Cortex of kidney (tissue), 1 donor: ENCODE measurements at places on chromosomes 5 and 9.

DNA sequence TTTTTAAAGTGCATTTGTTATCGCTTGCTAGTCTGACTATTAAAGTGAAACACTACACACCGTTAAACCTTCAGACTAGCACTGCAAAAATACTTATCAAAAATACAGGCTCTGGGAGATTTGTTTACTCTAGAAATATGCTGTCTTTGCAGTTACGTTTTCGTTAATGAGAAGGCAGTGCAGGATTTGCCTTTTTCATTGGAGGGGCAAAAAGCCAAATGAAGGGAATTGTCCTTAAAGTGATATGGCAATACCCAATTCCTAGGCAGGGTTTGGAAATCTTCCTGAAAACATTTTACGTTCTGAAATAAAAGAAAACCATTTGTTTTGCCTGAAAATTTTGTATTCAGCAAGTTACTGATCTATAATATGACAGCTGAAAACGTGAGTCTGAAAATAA, 1800.2 kb downstream of the MAT2B start:
- no peak for DNase-seq

- DNase-seq = no peak
These were observed 149.6 kb downstream of the DROSHA start for GRCh38 chr5:31382051-31382878.

GRCh38 chr9:115671236-115671962, 482.2 kb upstream of the PAPPA start:
- no peak for DNase-seq

- no peak for DNase-seq
These were observed 20.1 kb downstream of the DOCK2 start for GRCh38 chr5:169657127-169657526.

GRCh38 chr9:116298249-116298648, 144.7 kb downstream of the PAPPA start:
- DNase-seq = no peak

- DNase-seq = no peak
These were observed 424.5 kb downstream of the DMAC1 start for GRCh38 chr9:7375013-7375511.

- no peak for DNase-seq
These were observed 17.4 kb downstream of the MGAT1 start for GRCh38 chr5:180785121-180785781.

GRCh38 chr5:170164921-170165320, 59.2 kb downstream of the FOXI1 start:
- DNase-seq = no peak

GRCh38 chr9:76904661-76905457, 1.1 kb downstream of the PRUNE2 start:
- no peak for DNase-seq

GRCh38 chr9:15253197-15253596, 53.8 kb downstream of the TTC39B start:
- DNase-seq = no peak

GRCh38 chr9:82456642-82457041, 468.1 kb downstream of the SPATA31D1 start:
- no peak for DNase-seq

- DNase-seq = no peak
These were observed 672 bp upstream of the ITGA2 start for GRCh38 chr5:52988335-52989024.

DNA sequence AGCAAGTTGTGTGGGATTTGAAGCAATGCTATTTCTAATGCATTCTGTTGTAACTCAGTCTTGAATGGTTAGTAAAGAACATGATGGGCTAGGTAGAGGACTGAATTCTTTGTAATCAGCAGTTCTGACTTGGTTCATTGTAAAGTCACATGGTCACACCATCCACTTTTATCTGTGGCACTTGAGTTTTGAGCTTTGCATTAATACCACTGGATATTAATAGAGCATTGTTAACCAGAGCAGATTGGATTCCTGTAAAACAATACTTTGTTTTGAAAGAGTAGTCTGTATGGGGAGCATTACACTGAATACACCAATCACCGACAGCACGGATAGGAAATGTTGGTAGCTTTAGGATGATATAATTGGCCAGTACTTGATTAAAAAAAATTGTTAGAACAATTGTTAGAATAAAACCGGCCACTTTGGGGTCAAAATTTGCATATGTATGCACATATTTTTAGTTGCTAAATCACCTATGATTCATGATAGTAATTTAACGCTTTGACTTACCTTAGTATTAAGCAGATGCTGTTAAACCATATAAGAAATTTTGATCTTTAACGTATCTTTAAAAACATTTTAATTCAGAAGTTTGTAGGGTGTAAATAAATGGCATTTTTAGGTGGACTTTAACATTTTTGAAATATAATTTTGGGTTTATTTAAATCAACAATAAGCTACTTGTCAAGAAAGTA, 17.4 kb downstream of the SLC12A2 start:
- no peak for DNase-seq

- DNase-seq = no peak
These were observed 2.0 kb downstream of the NR2F1-AS1 start for GRCh38 chr5:93578813-93579691.

DNA sequence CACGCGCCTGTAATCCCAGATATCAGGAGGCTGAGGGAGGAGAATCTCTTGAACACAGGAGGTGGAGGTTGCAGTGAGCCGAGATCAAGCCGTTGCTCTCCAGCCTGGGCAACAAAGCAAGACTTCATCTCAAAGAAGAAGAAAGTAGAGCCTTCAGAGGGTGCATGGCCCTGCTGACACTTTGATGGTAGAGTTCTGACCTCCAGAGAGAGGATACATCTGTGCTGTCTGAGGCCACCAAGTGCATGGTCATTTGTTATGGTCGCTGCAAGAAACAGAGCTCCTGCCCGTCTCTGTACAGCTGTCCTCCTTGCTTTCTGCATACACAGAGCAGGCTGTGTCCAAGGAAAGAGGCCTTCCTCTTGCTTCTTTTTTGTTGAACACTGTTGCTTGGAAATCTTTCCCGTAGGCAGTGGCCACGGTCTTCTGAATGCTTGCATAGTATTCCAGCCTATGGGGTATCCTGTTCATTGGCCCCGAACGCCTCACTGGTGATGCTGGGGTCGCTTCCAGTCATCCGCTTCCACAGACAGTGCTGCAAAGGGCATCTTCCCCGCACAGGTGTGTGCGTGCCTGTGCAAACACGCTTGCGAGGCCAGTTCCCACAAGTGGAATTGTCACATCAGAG, 36.8 kb upstream of the UNC5A start:
- no peak for DNase-seq

GRCh38 chr5:135393691-135394090, 5.3 kb downstream of the MACROH2A1 start:
- DNase-seq = no peak

- DNase-seq = no peak
These were observed 113.8 kb downstream of the MSX2 start for GRCh38 chr5:174837919-174838902.

GRCh38 chr5:126360467-126360866, 62.7 kb upstream of the GRAMD2B start:
- no peak for DNase-seq

GRCh38 chr5:50923768-50924494, 257.5 kb downstream of the PARP8 start:
- DNase-seq = no peak

- DNase-seq = no peak
These were observed 3.2 kb upstream of the CDHR2 start for GRCh38 chr5:176545737-176546509.

- no peak for DNase-seq
These were observed 1.4 kb downstream of the PIK3R1 start for GRCh38 chr5:68217047-68217355.

DNA sequence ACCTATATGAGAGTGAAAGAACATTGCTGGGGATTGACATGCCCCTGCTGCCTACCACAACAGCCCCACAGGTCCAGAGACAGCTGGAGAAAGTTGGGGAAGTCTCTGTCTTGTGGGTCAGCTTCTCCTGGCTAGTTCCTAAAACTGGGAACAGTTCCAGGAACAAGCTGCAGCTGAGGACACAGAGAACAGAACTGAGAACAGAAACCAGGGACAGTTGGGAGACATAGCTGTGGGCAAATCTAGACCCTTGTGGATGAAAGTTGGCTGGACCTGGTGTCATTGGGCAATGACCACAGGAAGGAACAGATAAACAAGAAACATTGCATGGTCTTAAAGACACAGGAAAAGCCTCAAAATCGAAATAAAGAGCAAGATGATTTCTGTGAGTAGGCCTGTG, 58.3 kb upstream of the MOCS2 start:
- DNase-seq = no peak

DNA sequence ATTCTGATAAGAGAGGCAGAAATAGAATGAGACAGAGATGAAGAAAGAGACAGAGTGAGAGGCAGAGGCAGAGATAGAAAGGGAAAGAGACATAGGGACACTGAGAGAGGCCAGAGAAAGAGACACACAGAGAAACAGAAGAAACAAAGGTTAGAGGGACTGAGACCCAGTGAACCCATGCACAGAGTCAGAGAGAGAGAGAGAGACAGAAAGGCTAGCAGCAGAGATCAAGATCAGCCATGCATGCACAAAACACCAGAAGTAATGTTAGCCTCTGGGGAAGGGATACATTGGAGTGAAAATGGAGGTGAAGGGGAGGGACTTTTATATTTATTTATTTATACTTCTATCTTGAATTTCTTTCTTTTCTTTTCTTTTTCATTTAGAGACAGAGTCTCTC, 14.1 kb upstream of the SPARC start:
- no peak for DNase-seq

- no peak for DNase-seq
These were observed 151.0 kb downstream of the PJA2 start for GRCh38 chr5:109258755-109259154.

DNA sequence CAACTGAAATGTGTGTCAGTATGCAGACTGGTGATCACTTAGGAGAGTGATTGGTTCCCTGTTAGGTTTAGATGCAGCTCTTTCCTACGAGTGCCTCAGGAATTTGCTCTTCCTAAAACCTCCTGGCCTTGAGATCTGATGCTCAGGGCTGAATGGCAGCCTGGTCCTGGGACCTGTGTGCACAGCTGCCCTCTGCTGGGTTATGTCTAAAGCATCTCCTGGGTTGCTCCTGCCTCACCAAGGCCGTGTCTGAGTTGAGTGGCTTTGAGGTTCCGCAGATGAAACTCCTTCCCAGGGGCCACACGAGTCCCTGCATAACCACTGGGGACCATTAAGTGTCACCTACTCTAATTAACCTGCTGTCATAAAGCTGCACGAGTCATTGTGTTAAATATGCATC, 59.5 kb downstream of the MVB12B start:
- DNase-seq = no peak

DNA sequence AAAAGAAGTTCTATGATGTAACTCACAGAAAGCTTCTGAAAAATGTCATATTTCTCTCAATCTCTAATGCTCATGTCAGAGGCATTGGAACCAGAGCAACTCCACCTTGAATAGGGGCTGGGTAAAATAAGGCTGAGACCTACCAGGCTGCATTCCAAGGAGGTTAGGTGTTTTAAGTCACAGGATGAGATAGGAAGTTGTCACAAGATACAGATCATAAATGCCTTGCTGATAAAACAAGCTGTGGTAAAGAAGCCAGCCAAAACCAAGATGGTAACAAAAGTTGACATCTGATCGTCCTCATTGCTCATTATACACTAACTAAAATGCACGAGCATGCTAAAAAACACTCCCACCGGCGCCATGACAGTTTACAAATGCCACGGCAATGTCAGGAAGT, 411.1 kb upstream of the GRIA1 start:
- DNase-seq = no peak

DNA sequence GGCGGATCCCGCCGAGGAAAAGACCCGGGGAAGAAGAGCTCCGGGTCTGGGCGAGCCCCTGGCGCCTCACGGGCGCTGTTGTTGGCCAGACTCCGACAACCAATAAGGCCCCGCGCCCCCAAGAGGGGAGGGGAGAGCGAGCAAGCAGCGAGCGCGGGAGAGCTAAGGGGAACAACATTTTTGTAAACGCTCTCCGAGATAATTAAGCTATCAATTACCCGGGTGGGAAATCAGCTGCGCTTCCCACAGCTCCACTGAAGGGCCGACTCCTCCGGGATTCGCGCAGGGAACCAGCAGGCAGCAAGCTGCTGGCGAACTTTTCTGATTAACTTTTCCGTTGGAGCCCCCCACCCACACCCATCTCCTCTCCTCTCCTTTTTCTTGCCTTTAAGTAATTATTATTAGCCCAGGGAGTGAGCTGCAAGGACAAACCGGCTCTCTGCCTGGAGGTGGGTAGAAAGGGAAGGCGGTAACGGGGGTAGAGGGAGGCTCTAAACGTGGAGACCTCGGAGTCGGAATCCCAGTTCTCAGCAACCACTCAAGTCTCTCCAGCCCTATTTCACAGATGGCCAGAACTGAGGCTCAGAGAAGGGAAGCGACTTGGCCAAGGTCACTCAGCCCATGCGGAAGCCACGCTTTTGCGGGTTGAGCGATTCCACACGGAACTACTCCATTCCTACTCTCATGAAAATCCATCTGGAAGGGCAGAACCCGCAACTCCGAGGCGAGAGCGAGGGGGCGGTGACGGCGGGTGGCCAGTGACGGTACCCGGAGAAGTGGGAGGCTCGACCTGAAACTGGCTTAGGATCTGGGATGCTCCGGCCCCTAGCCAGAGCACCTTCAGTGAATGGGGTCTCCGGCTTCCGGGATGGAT, 1.3 kb downstream of the ASTN2 start:
- DNase-seq = no peak

DNA sequence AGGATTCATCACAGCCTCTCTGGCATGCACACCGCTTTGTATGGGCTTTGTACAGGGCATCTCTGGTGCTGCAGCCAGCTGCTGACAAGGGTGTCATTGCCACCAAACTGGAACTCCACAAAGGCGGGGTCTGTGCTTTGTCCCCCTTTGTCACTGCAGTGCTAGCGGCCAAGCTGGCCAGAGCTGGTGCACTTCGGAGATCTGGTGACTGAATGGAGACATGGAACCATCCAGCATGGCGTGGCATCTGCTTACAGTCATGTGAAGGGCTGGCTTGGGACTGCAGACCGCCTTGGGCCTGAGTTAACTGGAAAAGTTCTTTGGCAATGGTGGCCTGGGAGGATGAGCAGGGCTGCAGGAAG, 18.7 kb upstream of the COL5A1 start:
- DNase-seq = no peak

DNA sequence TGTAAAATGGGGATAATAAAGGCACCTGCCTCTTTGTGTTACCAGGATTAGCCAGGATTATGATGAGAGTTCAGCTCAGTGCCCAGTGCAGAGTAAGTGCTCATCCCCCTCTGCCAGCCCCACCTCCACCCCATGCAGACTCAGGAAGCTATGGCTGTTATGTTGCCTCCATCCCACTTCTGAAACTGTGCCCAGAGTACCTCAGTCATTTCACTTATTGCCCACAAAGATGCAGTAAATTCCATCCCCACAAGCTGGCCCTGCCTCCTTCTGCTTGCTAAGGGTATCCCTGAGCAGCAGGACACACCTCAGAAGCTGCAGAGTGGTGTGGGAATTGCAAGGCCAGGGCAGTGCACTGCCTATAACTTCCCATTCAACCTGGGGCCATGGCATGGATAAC, 415.1 kb downstream of the SPOCK1 start:
- DNase-seq = no peak

GRCh38 chr9:10331157-10331556, 281.6 kb downstream of the PTPRD start:
- DNase-seq = no peak

- DNase-seq = no peak
These were observed 21.6 kb upstream of the SPATA31D4 start for GRCh38 chr9:81906671-81907070.
